ENCODE measurements at places on chromosomes 3 and 15.

GRCh38 chr15:25402342-25402741 lies 36.5 kb downstream of the UBE3A start:
- no peak overlapping the region for H3K4me3 ChIP-seq
- peaks cover 4% of the 10 kb centered on the region for H3K36me3 ChIP-seq
- H3K4me1 ChIP-seq = no peaks in the 10 kb centered on the region
- no peaks in the 10 kb centered on the region for H3K27me3 ChIP-seq
- no peak overlapping the region for H3K27ac ChIP-seq
- DNase-seq = no peak

DNA sequence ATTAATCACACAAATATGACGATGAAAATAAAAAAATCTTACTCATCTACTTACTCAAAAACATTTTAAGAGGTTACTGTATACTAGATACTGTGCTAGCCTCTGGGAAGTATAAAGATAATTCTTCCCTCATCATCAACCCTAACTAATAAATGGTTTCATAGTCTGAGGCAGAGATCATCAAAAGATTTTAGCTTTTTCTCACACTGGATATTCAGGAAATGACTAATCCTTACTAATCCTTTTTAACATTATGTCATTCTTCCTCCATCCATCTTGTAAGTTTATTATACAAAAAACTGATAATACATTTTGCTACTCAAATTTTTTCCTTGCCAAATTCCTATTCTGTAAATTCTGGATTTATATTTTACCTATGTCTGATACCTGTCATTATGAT lies 29.7 kb downstream of the ACAD11 start:
- no peaks in the 10 kb centered on the region for H3K27me3 ChIP-seq
- H3K4me3 ChIP-seq = no peak overlapping the region
- H3K36me3 ChIP-seq = peaks cover 22% of the 10 kb centered on the region
- DNase-seq = no peak

GRCh38 chr3:181698263-181698954 lies 13.3 kb upstream of the SOX2 start:
- DNase-seq = no peak
- H3K27me3 ChIP-seq = peaks cover 65% of the 10 kb centered on the region
- H3K4me1 ChIP-seq = peaks cover 4% of the 10 kb centered on the region
- no peak overlapping the region for H3K4me3 ChIP-seq

GRCh38 chr3:179768080-179768479 lies 115.2 kb downstream of the USP13 start:
- no peak overlapping the region for H3K27ac ChIP-seq
- no peaks in the 10 kb centered on the region for H3K4me1 ChIP-seq
- H3K27me3 ChIP-seq = no peaks in the 10 kb centered on the region
- no peak overlapping the region for H3K4me3 ChIP-seq
- no peak for DNase-seq
- H3K36me3 ChIP-seq = peaks cover 3% of the 10 kb centered on the region

DNA sequence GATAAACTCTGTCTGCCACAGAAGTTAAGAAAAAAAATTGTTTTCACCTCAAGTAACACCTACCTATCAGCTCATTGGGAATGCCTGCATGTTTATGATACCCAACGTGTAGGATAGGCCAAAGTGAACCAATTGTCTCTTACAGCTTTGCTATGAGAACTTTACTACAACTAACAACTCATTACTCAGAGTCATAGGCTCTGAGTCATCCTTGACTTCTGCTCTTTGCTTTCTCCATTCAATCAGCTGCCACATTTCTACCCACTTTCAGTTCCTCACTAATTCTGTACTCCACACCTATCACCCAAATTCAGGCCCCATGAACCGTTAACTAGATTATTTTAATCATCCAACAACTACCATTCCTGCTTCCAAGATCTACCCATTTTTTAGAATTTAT lies 843.9 kb downstream of the TUSC7 start:
- no peaks in the 10 kb centered on the region for H3K36me3 ChIP-seq
- no peak overlapping the region for H3K27ac ChIP-seq
- H3K4me1 ChIP-seq = no peaks in the 10 kb centered on the region
- no peak overlapping the region for H3K4me3 ChIP-seq

- H3K27me3 ChIP-seq = no peaks in the 10 kb centered on the region
- no peak for DNase-seq
- H3K4me1 ChIP-seq = no peaks in the 10 kb centered on the region
- H3K4me3 ChIP-seq = no peak overlapping the region
- H3K36me3 ChIP-seq = no peaks in the 10 kb centered on the region
Observed at GRCh38 chr3:103169289-103169688, 734.5 kb downstream of the ZPLD1 start.

- H3K27ac ChIP-seq = no peak overlapping the region
- DNase-seq = no peak
- no peaks in the 10 kb centered on the region for H3K4me1 ChIP-seq
- no peaks in the 10 kb centered on the region for H3K27me3 ChIP-seq
Observed at GRCh38 chr3:27312044-27312668, 57.0 kb downstream of the NEK10 start.

DNA sequence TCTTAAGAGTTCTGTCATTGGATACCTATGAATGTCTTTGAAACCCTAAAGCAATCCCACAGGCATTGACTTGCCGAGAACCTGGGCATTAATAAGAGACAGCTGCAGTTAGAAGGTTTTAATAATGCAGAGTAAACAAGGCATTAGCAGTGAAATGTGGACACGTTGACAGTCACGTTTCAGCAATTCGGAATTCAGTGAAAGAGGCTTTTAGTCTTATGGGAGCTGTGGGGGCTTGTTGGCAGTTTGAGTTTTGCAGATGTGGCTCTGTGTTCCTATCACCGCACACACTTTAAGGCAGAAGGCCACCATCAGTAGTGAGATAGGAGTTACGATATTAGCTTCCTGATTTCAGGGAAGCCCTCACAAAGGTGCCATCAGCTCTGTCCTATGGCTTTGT lies 145.2 kb upstream of the NUDT16 start:
- H3K4me1 ChIP-seq = no peaks in the 10 kb centered on the region
- H3K36me3 ChIP-seq = no peaks in the 10 kb centered on the region
- H3K4me3 ChIP-seq = no peak overlapping the region
- no peaks in the 10 kb centered on the region for H3K27me3 ChIP-seq

GRCh38 chr3:183266454-183266853 lies 13.4 kb downstream of the B3GNT5 start:
- no peaks in the 10 kb centered on the region for H3K27me3 ChIP-seq
- peaks cover 11% of the 10 kb centered on the region for H3K4me1 ChIP-seq
- no peaks in the 10 kb centered on the region for H3K36me3 ChIP-seq
- H3K4me3 ChIP-seq = no peak overlapping the region

DNA sequence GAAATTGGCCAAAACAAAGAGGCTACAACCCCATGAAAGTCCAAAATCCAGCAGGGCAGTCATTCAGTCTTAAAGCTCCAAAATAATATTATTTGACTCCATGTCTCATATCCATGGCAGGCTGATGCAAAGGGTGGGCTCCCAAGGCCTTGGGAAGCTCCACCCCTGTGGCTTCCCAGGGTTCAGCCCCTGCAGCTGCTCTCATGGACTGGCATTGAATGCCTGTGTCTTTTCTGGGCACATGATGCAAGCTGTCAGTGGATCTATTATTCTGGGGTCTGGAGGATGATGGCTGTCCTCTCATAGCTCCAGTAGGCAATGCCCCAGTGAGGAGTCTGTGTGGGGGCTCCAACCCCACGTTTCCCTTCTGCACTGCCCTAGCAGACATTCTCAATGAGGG lies 81.8 kb downstream of the ZMAT3 start:
- no peak overlapping the region for H3K4me3 ChIP-seq
- H3K4me1 ChIP-seq = no peaks in the 10 kb centered on the region
- H3K27me3 ChIP-seq = no peaks in the 10 kb centered on the region
- H3K36me3 ChIP-seq = no peaks in the 10 kb centered on the region

DNA sequence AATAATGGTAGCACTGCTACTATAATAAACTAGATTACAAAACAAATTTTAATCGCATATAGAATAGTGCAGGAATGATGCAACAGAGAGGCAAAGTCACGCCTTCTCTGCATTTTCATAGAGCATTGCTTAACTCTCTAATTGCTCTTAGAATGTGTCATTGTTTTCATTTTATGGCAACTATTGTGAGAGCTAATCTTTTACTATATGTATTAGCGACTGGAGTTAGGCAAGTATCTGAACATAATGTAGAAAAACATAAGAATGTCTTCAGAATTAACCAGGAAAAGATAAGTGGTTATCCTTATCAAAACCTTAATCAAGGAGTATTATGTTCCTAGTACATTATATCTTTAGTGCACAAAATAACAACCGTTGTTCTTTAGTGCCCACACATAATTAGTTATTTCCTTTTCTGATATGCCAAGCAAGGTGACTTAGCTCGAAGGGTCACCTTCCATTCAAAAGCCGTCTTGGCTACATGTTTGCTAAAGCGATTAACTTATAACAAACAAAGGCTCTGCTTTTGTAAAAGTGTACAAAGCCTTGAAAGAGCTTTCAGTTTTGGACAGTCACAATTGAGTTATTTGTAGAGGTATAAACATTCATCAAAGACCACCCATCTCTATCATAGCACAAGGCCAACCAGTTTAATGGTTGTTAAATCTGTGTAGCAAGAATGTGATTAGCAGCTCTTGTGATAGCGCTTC lies 1328.9 kb downstream of the ROBO2 start:
- H3K4me1 ChIP-seq = no peaks in the 10 kb centered on the region
- no peak for DNase-seq
- no peak overlapping the region for H3K4me3 ChIP-seq

DNA sequence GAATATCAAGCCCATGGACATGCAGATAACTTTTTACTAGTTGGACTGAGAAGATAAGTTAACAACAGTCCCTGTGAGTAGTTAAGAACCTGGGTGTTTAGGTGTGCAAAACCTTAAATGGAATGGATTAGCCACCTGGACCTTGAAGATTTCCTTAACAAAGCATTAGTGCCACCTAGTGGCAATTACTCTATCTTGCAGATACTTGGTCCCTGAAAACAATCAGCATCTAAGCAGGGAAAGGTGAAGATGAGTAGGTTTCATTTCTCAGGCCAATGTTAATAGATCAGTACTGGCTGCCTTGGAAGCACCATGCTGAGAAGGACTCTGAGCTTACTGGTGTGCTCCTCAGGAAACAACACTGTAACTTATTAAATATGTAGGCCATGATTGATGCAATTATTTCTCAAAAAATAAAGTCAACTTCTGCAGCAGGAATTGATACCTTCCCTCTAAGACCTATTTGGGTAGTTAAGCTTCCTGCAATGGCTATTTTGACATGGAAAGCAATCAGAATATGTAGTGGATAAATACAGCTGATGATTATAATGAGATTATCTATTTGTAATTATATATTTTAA lies 329.4 kb downstream of the TBC1D5 start:
- no peak overlapping the region for H3K4me3 ChIP-seq
- no peaks in the 10 kb centered on the region for H3K36me3 ChIP-seq
- no peaks in the 10 kb centered on the region for H3K27me3 ChIP-seq

DNA sequence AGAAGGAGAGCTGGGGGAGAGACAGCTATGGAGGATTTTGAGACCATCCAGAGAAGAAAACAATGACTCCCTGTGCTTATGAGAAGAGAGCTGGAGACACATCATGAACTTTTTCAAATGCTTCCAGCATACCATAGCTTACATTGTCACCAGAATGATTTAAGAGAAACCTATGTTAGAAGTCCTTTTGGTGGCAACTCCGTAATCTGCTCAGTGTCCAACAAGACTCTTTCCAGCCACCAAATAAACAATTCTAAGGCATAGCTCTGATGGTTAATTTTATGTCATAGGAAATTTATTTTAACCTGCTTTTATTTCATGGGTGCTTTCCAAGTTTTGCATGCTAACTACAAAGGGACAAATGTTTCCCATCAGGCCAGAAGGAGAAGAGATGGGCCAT lies 200.3 kb upstream of the MCTP2 start:
- H3K4me1 ChIP-seq = no peaks in the 10 kb centered on the region
- no peaks in the 10 kb centered on the region for H3K27me3 ChIP-seq
- no peak for DNase-seq
- H3K27ac ChIP-seq = no peak overlapping the region

DNA sequence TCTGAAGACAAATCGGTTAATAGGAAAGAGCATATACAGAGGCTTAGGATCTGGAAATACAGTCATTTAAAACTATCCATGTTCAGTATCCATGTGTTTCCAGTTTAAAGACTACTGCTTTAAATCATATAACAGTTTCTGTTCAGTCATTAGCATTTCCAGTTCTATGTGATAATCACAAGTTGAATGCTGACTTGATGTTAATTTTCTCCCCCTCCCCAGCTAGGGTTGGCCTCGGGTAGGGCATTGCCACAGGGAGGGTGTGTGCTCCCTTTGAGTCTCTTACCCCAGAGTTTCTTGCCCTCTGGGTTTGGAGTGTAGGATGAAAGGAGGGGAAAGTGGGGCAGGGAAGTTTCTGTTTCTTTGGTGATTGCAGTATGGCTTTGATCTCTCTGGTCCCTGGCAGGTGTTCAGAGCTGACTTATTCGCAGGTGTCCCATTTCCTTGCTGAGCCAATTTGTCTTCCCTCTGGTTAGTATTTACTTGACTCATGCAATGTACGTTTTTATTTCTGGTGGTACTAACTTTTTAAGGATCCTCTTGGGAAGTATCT lies 86.3 kb downstream of the SH3GL3 start:
- no peak overlapping the region for H3K4me3 ChIP-seq
- no peak for DNase-seq
- no peak overlapping the region for H3K27ac ChIP-seq
- no peaks in the 10 kb centered on the region for H3K36me3 ChIP-seq

DNA sequence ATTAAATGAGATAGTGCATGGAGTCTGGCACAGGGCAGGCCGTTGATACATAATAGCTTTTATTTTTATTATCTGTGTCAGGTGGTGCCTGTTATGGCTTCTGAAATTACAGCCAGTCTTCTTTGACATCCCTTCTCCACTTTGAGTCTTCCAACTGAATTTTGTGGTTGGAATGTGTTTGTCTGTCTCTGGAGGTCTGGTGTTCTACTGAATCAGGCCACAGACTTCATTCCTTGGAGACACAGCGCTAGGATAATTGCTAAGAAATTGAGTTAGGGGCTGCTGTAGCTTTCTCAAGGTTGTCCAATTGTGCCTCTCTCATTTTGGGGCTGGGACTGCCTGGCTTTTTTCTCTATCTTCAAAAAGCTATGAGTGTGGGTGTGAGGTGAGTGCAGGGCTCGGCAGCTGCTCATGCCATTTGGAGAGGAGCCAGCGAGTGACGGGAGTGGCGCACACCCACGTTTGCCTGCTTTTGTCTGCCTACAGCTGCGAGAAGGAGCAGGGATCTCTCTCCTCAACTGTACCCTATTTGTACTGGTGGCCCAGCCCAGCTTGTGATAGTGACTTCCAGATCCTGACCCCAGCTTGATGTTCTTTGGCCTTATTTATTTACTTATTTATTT lies 49.8 kb upstream of the SYN2 start:
- no peak overlapping the region for H3K27ac ChIP-seq
- no peaks in the 10 kb centered on the region for H3K36me3 ChIP-seq
- no peaks in the 10 kb centered on the region for H3K27me3 ChIP-seq
- H3K4me3 ChIP-seq = no peak overlapping the region

- H3K27ac ChIP-seq = no peak overlapping the region
- no peaks in the 10 kb centered on the region for H3K36me3 ChIP-seq
- H3K27me3 ChIP-seq = no peaks in the 10 kb centered on the region
Observed at GRCh38 chr3:124883766-124884473, 3.2 kb downstream of the ITGB5 start.

GRCh38 chr3:191695131-191695814 lies 234.3 kb downstream of the PYDC2 start:
- H3K27me3 ChIP-seq = no peaks in the 10 kb centered on the region
- H3K4me1 ChIP-seq = no peaks in the 10 kb centered on the region
- DNase-seq = peak; percentile 4
- no peaks in the 10 kb centered on the region for H3K36me3 ChIP-seq
